ENCODE measurements at places on chromosomes 1 and 21.

GRCh38 chr1:220878191-220879075, 810 bp upstream of the HLX start:
- DNase-seq, result no peak

GRCh38 chr1:66523562-66523961, 10.4 kb upstream of the SGIP1 start:
- no peak for DNase-seq

DNA sequence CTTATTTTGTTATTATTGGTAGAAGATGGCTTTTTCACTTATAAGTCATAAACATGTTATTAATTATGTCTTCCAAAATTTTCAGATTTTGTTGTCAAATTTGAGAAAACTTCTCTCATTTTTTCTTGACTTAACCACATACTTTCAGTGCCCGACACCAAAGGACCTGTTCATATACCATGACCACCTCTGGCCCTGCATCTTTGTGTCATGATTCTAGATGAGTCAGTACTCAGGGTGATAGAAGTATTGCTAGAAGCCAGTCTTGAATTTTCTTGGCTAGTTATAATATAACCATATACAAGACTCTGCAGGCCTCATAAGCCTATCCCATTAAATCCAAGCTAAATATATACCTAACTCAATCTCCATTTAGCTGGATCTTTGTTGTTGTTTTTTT, 35.4 kb upstream of the DPH5 start:
- no peak for DNase-seq

DNA sequence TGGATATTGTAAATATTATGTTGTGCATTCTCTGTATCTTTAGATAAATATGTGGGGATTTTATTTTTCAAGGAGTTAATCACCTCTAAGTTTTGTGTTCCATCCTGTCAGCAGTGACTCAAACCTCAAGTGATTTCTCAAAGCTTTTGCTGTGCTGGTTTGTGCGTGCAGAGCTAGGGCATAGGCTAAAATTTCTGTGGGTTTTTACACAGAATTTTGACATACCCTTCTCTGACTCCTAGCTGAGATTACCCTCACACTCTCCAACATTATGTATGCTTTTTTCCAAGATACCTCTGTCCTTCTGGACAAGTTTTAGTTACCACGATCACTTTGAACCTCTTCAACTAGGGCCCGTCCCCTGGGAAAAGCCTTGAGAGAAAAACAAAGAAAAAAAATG, 384.9 kb downstream of the NCAM2 start:
- DNase-seq, result no peak

DNA sequence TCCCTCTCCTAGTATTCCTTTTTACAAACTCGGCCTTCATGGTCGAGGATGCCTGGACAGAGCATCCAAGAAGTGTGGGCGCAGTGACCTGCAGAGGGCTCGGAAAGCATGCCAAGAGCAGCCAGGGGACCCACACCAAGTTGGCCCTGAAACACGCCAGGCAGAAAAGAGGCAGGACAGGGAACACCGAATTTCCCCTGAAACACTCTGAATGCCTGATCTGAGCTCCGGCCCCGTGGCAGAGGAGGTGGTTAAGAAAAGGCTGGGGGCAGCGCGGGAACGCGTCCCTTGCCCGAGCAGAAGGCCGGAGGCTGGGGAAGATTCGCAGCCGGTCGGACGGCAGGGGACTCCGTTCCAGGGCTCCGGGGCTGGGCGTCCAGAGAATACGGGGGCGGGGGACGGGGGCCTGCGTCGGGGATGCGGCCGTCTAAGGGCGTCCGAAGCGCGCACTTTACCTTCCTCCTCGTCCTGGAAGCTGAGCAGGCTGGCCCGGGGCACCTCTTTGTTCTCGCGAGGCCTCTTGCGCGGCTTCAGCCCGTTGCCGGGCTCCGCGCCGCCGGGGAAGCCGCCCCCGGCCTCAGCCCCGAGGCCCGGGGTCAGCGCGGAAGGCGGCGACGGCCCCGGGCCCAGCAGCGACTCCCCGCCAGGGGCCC, 558 bp downstream of the PAXBP1 start:
- DNase-seq, result no peak

- no peak for DNase-seq
Measured at GRCh38 chr1:156439777-156440183, 60.8 kb downstream of the MEF2D start.

GRCh38 chr1:241696172-241696814, 44.2 kb downstream of the WDR64 start:
- no peak for DNase-seq

GRCh38 chr1:201400212-201400851, 1.2 kb upstream of the LAD1 start:
- no peak for DNase-seq

DNA sequence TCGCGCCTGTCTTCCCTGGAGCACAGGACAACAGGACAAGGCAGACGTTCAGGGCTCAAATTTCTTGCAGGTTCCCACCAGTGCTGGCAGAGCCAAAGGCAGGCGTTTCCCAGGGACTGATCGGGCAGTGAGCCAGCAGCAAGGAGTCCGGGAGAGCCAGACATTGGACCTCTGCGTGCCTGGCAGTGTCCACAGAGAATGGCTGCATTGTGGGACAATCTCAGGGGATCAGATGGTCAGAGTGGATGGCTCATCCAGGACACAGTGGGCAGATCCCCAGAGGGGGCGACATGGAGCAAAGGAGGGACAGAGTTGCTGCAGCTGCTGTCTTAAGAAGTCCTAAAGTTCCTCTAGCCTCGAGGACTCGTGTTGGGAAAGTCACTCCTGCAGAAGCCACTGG, 4.6 kb downstream of the TMEM63A start:
- DNase-seq, result no peak

- no peak for DNase-seq
Measured at GRCh38 chr1:15820478-15820877, 13.0 kb upstream of the UQCRHL start.

DNA sequence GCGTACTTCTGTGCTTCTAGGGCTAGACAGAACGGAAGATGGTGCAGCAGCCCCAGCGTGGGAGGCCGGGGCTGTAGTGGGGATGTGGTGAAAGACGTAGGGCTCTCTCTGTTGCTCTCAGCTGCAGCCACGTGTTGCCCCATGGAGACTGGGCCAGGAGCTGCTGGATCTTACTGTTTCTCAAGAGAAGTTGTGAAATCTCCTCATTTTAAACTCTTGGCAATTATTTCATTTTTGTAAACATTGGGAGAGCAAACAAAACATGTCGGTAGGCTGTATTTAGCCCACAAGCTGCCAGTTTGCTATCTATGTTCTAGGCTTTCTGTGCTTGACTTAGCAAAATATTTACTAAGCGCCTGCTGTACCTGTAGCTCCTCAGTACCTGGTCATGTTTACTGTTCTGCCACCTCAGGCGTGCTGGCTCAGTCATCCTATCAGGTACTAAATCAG, 15.9 kb upstream of the ELOA start:
- no peak for DNase-seq

GRCh38 chr1:243420946-243421685, 165.3 kb downstream of the SDCCAG8 start:
- no peak for DNase-seq

DNA sequence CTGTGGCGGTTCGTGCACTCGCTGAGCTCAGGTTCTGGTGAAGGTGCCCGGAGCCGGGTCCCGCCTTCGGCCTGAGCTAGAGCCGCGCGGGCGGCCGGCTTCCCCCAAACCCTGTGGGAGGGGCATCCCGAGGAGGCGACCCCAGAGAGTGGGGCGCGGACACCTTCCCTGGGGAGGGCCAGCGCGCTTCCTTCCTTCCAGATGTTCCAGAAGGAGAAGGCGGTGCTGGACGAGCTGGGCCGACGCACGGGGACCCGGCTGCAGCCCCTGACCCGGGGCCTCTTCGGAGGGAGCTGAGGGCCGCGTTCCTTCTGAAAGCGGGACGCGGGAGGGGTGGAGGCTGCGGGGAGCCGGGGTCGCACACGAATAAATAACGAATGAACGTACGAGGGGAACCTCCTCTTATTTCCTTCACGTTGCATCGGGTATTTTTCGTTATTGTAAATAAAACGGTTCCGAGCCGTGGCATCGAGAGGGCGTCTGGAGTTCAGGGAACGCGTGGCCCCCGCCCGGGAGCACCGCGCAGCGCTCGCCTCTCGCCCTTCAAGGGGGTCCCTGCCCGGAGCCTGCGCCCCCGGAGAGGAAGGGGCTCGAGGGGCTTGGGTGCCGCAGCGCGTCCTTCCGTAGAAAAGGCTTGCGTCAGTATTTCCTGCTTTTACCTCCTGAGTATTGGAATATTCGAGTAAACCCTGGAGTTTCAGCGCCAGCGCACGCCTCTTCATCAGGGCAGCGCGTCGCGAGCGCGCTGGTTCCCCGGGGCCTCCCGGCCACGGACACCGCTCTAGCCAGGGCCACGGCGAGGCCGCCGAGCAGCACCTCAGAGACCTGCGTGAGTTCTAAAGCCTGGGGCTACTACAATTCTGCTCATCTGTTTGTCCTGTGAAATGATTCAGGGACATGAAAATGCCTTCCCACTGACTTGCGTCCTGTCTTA, 11.5 kb downstream of the YBEY start:
- DNase-seq, result no peak

DNA sequence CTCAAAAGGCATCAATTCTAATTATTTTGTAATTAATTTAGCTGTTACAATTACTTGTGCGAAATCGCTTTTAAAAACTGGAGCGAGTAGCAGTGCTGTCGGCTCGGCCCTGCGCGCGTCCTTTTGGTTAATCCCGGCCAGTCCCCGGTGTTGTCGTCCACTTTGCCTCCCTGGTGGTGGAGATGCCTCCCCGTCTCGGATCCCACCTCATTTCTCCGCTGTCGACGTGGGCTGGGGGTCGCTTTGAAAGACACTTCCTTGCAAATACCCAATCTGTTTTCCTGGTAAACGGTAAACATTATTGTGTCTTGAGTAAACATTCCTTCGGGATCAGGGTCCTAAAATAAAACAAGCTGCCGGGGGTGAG, 3.7 kb downstream of the FOXD3 start:
- no peak for DNase-seq

DNA sequence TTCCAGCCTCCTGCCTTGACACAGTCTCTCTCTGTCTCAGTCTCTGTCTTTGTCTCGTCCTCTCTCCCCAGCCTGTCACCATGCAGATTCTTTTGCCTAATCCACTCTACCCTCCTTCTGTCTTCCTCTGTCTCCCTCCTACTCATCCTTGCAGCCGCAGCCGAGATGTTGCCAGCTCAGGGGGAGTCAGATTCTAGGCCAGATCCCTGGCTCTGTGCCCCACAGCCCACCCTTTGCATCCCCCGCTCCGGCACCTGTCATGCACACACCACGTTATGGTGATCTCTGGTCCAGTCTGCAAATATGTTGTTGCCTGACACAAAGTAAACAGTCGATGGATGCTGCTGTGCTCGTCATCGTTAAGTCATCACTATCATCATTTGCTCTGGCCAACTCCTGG, 35.5 kb upstream of the IGSF21 start:
- DNase-seq, result no peak

- no peak for DNase-seq
Measured at GRCh38 chr1:152906023-152906565, 2.3 kb upstream of the IVL start.

DNA sequence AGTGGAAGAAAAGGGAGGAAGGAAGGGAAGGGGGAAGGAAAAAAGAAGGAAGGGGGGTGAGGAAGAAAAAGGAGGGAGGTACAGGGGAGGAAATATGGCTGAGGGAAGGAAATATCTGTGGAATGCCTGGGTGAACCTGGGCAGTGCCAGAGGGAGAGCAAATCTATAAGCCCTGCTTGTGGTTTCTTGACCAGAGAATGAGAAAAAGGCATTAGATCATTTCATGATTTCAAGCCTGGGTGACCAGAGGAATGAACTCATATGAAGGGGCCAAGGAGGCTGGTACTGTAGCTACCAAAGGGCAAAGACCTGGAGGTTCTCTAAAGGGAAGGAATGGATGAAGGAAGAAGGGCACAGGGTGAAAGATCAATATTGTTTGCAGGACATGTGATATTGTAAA, 31.4 kb downstream of the GNG12 start:
- no peak for DNase-seq

DNA sequence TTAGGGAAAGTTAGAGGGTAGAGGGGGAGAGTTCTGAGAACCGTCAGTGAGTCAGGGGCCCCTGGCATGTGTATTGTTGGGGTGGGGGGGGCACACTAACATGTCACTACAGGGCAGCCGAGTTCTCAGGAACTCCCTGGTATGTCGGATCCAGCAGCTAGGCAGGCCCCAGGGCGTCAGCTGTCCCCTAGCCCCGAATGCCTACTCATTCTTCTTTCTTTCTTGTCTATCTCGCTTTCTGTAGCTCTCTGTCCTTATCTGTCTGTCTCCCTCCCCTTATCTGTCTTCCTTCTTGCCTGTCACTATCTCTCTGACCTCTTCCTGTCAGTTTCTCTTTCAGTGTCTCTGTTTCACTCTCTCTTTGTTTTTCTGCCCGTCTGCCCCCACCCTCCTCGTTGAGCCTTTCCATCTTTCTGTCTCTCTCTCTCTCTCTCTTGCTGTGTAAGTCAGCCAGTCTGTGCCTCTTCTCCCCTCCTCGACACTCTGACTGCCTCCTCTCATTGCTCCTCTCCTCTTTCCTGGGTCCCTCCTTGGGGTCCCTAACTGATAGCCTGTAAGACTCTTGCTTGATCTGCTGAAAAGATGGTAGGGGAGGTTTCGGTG, 2.4 kb downstream of the NTRK1 start:
- DNase-seq, result no peak

GRCh38 chr1:37469386-37469785, 5.0 kb upstream of the ZC3H12A start:
- no peak for DNase-seq

GRCh38 chr1:219266524-219266923, 92.8 kb downstream of the LYPLAL1 start:
- DNase-seq, result no peak

DNA sequence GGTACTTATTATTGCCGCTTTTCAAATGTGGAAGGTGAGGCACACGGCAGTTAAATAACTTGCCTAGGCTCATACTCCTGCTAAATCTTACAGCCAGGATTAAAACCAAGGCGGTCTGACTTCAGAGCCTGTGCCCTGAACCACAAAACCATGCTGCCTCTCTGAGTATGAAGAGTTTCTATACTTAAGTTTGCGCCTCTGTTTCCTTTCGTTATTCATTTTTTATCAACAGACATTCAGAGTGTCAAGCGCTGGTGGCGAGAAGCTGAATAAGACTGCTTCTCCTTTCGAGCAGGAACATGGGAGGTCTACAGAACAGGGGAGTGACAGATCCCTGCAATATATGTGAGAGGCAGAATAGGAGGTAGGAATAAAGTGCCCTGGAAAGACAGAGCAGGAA, 96.0 kb upstream of the DUSP10 start:
- no peak for DNase-seq

DNA sequence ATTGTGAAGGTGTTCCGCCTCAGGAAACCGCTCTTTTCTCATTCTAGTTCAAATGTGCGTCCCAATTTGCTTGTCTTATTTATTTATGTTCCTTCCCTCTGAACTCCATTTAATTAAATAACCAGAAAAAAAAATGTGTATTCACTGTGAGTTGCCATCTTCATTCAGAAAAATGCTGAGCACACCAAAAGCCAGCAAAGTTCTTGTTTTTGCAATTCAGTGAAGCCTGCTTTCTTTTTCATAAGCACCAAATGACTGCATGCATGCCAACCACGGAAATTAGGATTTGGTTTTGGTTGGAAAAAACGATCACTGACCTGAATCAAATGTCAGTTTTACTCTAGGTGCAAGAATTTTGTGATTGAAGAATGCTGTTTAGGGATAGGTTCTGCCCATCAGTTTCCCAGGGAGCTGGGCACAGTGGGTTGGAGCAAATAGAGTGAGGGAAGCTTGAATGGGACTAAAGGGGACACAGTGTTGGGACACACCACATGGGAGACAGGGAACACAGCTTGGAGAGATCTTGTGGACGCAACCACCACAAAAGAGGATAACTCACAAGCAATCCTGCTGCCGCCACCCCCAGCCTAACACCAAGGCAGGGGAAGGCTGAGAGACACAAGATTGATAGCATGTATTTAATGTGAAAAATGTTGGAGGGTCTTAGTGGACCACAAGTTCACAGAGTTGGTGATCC, 183.4 kb upstream of the GALNT2 start:
- DNase-seq, result no peak

All from stimulated activated CD4-positive, alpha-beta T cell treated with anti-CD3 and anti-CD28 coated beads, Interleukin-2, amount 100 ng/mL, for 4 hours (primary cell).